Esophagus squamous epithelium (tissue), 5 donors: ENCODE measurements at places on chromosomes 6 and 20.

DNA sequence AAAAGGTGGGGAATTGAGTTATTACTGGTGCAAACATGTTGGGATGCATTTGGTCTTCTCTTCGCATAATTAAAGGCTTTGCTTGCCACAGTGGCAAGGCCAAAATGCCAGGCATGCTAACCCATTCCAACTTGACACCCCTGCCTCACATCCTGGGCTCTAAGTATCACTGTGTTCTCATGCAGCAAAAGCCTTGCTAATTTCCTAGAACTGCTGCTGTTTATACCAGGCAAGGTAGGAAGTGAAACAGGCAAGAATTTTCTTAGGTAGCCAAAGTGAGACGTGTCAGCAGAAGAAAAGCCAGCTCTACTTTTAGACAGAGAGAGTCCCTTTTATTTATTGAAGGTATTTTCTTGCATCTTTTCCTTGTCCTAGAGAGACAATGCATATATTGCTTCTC, 41.2 kb downstream of the LYRM2 start:
- no peak for DNase-seq

DNA sequence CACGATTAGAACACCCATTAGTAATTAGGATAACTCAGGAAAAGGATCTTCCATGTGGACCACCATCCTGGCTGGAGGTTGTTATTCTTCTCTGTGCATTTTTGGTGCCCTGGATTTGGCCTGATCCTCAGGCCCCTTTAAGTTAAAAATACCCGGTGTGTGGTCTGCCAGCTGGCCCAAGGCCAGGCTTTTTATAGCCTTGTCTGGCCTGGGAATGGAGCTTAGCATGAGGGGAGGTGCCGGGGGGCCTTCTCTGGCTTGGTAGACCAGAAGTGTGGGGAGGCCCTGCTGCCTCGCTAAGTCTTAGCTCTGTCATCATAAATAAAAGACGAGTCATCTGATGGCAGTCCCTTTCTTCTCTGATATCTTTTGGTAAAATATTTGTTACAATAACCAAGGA, 71.4 kb downstream of the ARID1B start:
- DNase-seq, result no peak

DNA sequence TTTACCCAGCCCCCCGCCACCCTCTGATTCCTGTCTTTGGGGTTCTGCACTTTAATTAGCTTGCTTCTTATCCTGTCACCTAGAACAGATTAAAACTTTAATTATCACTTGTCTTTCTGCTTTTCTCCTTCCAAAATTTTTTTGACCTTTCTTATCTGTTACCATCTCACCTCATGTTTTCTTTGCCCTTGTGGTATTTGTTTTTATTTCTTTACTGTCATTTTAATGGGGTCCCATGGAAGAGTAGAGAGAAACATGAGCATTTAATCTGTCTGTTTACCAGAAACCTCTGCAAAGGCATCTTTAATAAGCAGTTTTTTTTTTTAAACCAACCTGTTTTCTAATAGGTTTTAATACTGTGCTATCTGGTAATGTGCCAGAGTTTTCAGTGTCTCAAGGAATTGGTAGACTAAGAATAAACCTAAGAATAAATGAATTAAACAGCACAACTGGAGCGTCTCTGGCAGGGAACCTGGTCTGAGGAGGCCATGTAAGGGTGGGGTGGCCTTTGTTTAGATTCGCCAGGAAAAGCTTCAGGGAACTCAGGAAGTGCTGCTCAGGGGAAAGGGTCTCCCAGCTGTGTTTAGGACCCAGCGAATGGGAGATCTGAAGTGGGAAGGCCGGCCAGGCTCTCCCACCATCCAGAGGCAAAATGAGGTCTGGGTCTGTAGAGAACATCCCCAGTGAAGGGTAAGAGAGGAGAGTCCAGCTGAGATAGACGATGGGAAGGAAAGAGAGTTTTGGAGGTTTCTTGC, 69.8 kb downstream of the ARID1B start:
- DNase-seq, result no peak

DNA sequence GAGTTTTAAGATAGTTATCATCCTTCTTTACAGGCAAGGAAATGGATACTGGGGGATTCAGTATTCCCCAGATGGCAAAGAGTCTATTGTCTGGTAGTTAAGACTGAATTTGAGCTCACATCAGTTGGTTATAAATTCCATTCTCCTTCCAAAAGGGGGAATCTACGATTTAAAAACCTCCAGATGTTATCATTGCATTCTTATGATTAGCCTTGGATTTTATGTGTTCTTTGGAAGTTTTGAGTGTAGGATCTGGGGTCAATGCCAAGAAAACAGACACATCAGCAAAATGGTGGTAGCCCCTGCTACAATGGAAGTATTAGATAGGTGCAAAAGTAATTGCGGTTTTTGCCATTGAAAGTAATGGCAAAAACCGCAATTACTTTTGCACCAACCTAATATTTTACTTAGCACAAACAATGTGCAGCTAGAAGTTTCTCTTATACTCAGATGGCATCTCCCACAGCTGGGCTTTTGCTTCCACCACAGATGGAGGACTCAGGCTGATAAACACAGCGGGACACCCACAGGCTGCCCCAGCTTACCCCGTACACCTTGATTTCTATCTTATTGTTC, 168.2 kb upstream of the RIN2 start:
- no peak for DNase-seq

GRCh38 chr6:2344319-2344905, 99.0 kb upstream of the GMDS start:
- no peak for DNase-seq

DNA sequence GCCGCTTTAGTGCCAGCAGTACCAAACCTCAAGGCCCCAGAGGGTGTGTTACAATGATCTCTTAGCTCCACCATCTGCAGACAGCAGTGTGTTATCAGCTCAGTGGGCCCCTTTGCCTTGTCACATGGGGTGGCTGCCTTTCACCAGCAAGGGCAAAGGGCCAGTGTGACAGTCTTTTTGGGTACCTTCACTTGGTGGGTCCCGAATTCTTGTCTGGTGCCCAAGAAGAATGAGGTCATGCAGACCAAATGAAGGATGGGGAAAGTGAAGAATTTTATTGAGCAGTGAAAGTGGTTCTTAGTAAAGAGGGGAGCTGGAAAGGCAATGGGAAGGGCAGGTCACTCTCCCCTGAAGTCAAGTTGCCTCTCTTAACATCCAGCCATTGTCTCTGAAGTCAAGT, 2.9 kb upstream of the SMIM28 start:
- no peak for DNase-seq

DNA sequence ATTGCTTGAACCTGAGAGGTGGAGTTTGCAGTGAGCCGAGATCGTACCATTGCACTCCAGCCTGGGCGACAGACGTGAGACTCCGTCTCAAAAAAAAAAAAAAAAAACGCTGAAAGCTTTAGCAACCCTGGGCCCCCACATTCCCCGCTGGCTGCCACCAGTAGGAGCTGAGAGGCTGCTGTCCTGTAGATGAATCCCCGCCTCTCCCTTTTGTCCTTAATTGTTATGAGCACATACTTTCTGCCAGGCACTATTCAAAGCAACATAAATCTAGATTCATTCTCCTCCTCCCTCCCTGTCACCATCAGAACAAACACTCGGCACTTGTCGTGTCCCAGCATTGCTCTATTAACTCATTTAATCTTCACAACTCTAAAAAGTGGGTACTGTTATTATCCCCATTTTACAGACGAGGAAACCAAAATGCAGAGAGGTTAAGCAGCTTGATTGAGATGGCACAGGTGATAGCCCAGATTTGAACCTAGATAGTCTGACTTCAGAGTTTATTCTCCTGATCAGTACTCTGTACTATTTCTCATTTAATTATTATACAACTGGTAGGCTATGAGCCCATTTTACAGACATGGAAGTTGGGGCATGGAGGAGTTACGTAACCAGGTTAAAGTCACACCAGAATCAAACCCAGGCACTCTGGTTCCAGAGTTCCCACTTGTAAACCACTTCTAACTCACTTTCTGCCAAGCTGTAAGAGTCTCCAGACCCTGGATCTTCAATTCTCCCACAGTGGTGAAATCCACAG, 97.4 kb downstream of the EYA2 start:
- no peak for DNase-seq

GRCh38 chr6:1865585-1865984, 255.9 kb downstream of the FOXC1 start:
- DNase-seq, result no peak

- DNase-seq, result no peak
These were observed 184.8 kb upstream of the ECI2 start for GRCh38 chr6:4319981-4320683.

- DNase-seq, result no peak
These were observed 5.1 kb upstream of the ADAM33 start for GRCh38 chr20:3686867-3687321.

DNA sequence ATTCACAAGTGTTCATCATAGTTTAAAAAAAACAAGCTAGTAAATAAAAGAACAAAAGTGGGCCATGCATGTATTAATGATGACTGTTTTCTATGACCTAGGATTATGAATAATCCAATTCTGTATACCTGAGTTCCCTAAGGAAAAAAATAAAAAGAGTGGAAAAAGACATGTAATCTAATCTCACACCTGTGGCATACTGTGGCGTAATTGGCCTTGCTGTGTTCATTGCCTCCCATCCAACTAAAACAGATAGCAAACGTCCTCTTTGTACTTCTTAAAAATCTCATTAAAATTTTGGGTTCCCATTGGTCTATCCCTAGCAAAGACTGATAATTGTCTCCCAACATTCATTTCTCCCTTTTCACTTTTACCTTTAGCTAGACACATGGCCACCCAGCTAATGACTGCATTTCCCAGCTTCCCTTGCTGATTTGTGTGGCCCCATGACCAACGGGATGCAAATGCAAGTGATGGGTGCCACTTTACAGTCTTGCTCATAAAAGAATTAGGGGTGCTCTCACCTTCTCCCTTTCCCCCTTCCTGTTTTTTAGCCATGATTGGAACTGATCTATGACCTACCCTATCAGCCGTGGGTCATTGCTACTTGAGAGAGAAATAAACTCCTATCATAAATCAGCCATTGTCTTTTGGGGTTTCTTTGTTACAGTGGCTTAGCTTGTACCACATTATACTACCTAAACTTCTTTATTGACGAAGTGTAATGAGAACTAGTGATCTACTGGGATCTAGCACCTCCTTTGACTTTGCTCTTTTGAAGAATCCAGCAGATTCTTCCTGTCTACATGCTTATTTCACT, 32.0 kb upstream of the TBC1D22B start:
- no peak for DNase-seq

- no peak for DNase-seq
These were observed 410.5 kb downstream of the PTPRT start for GRCh38 chr20:42779216-42779615.

DNA sequence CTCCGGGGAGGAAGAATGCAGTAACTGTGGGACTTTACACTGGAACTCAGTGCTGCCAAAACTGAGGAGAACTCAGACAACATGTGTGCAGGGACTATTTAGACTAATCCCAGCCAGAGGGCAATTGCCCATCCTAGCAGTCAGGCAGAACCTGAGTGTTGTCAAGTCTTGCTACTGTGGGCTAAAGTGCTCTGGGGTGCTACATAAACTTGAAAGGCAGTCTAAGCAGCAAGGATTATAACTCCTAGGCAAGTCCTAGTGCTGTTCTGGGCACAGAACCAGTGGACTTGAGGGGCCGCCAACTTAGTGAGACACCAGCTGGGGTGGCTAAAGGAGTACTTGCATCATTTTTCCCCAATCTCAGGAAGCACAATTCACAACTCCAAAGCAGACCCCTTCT, 363.8 kb upstream of the PTCHD4 start:
- DNase-seq, result no peak

- DNase-seq, result no peak
These were observed 227.6 kb downstream of the HAO1 start for GRCh38 chr20:7712661-7713060.

DNA sequence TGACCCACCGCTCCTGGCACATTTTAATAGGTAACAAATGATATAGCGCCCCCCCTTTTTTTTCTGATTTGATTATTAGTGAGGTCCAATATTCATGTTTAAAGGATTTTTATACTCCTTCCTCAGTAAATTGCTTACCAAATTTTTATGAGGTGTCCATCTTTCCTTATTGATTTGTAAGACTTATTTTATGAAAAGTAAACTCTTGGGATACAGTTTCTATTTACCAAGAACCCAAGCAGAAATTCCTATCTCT, 25.1 kb downstream of the TRIM27 start:
- no peak for DNase-seq

- DNase-seq, result no peak
These were observed 215.5 kb upstream of the SNX9 start for GRCh38 chr6:157607317-157608109.

DNA sequence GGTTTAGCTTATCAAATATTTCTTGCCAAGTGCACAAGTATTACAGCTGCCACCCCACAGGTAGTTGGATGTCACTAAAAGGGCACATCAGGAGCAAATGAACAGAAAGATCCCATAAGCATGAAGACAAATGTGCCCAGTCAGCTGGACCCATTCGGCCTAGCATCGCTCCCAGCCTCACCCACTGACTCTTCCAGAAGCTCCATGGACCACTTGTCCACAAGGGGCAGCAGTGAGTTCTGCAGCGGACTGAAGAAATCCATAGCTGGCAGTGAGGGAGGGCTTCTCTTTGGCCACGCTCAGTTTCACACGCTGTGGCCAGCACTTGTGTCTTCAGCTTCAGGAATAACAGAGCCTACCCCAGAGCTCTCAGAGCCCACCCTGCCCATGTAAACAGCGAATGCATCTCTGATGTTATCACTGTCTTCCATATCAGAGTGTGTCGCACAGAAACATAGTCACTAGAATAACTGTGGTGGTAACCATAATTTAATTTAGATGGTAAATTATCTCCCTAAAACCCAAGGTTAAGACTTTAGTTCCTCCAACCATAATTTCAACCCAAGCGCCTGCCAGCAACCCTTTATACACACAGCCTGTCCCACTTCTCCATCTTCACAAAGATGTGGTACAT, 15.8 kb downstream of the CGA start:
- no peak for DNase-seq

GRCh38 chr20:46973766-46974165, 79.1 kb downstream of the EYA2 start:
- DNase-seq, result no peak

- no peak for DNase-seq
These were observed 97.6 kb upstream of the STMND1 start for GRCh38 chr6:17004269-17004668.

GRCh38 chr6:169833258-169833794, 81.9 kb downstream of the ERMARD start:
- DNase-seq, result no peak

DNA sequence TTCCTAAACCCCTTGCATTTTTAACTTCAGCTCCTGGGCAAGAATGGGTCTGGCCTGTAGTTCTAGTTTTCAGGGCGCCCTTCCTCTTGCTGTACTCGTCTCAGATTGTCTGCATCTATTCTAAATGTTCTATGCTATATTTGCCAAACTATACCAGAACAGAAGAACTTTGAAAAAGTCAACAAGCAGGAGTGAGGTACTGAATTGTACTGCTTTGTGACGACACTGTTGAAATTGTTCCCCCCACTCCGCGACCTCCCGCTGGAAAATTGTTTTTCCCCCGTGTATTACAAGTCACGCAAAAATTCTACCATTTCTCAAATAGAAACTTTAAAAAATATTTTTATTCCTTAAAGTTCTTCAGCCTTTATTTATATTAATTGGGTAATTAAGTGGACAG, 73.9 kb downstream of the CBFA2T2 start:
- no peak for DNase-seq
